ENCODE measurements at places on chromosomes 16 and 17.

DNA sequence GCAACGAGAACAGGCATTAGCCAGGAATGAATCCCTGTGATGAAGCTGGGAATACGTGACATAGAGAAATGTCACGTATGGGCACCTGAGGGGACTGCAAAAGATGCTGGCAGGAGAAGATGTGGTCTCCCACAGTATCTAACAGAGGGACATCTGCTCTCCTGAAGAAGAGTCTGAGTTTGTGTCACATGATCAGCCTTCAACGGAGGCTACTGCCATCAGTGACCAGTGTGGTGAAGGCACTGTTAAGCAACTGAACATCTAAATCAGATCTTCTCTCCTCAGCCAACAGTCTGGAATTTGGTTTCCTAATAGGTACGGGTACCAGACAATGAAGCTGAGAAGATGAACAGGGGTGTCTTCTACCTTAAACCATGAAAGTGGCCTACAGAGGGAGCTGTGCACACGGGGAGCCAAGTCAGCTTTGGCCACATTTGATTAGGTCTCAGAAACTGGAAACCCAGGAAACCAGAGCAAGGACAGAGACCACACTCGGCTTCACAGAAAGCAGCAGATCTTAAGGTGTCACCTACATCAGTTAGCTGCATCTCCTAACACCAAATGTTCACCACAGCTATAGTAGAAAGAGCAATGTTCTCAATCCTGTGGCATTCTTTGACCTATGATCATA, 41.8 kb downstream of the BRD7 start:
- DNase-seq, result no peak

DNA sequence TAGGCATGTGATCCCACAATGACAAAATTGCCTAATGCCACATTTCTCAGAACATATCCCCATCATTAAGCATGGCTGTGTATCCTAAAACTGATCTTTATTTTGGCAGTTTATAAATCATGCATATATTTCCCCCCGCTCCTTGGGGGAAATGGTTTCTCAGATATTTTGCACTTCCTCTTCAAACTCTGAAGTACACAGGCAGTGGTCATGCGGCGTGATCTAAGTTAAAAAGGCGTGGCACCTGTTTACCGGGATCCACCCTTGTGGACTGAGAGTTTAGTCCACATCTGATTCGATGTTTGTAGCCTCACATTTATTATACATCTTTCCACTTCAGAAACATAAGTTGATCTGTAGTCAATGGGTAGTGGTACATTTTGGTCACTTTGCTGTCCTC, 51.4 kb downstream of the USP10 start:
- no peak for DNase-seq

- DNase-seq, result no peak
Measured at GRCh38 chr16:11429823-11430222, 84.6 kb downstream of the RMI2 start.

- no peak for DNase-seq
Measured at GRCh38 chr16:84544031-84544773, 39.7 kb upstream of the MEAK7 start.

DNA sequence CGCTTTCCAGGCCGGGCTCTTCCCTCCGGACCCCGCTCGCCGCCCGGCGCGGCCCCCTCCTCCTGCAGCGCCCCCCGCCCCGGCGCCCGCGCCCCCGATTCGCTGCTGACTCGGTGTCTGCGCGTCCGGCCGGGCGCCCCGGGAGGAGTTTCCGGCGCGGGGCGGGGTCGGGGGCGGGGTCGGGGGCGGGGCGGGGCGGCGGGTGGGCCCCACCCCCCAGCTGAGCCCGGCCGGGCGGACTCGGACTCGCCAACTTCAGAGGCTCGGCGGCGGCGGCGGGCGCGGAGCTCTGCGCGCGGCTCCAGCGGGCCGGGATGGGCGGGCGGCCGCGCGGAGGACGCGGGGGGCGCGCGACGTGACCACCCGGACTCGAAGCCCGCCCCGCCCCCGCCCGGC, at the start of gene METRNL:
METRNL (plus strand) TSS at position 258 of the 396 bp plus-strand sequence. CDS start 207 bp downstream, outside the sequence.
- DNase-seq, result peak; percentile 55

DNA sequence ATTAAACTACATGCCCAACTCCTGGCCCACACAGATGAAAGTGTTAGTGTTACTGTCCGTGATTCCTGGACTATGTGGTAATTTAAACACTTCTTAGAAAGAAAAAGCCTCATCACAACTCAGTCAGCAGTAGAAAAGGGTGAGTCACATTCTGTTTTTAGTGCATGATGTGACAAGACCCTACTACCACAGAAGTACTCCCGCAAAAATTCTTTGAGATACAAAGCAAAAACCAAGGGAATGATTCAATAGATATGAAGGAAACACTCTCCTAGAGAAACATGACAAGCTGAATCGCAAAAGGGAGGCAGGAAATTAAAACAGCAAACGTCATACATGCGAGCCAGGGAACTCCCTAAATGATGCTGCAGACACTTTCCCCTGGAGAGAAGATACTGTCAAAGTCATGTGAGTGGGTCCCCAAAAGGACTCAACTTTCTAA, 14.4 kb downstream of the SNN start:
- DNase-seq, result no peak

GRCh38 chr17:8186446-8186786, 3.6 kb downstream of the BORCS6 start:
- DNase-seq, result no peak

GRCh38 chr16:27169511-27170071, 33.7 kb upstream of the KDM8 start:
- no peak for DNase-seq

GRCh38 chr17:80992077-80992947, 671 bp downstream of the CHMP6 start:
- no peak for DNase-seq

DNA sequence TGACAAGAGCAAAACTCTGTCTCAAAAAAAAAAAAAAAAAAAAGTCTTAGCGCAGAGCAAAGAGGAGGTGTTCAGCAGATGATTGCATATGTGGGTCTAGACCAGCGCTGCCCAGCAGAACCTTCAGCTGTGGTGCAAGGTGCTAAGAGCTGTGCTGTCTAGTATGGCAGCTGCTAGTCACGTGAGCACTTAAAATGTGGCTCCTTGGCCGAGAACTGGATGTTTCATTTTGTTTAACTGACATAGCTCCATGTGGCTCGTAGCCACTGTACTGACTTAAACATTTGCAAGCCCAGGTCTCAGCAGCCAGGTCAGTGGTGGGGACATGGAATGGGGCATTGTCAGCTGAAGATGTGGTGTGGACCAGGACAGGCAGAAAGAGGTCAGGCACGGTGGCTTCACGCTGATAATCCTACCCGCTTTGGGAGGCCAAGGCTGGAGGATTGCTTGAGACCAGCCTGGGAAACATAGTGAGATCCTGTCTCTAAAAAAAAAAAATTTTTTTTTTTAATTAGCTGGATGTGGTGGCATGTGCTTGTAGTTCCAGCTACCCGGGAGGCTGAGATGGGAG, 9.2 kb downstream of the C1QTNF1 start:
- no peak for DNase-seq

DNA sequence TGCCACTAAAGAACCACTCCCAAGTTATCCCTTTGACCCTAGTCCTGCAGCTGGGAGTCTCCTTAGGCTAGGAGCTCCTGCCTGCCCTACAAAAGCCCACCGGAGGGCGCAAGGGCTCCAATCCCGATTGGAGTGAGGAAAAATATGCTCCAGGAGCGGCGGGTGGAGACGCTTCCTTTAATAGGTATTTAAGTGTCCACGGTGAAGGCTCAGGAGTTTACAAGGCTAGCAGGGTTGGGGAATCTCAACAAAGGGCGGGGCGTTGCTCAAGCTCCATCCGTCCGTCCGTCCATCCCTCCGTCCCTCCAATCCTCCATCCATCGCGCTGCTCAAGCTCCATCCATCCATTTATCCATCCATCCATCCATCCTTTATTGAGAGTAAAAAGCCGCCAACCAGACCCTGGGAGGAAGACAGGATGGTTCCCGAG, 556 bp upstream of the SPNS1 start:
- peak; percentile 64 for DNase-seq

DNA sequence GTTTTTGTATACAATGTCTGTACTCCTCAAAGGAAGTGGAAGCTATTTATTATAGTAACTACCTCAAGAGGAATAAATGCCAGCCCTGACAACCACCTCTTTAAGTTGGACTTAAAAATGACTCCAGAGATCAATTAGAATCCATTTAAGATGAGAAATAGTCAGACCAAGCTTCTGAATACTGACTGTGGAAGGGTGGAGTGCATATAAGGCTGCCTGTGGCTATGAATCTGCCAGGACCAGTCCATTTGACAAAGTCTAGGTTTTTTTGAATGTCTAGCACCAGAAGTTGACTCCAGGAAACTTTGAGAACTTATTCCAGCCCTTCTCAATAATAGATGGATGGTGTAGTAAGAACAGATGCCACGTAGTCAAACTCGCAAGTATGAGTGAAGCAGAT, 15.0 kb downstream of the OGFOD1 start:
- no peak for DNase-seq

DNA sequence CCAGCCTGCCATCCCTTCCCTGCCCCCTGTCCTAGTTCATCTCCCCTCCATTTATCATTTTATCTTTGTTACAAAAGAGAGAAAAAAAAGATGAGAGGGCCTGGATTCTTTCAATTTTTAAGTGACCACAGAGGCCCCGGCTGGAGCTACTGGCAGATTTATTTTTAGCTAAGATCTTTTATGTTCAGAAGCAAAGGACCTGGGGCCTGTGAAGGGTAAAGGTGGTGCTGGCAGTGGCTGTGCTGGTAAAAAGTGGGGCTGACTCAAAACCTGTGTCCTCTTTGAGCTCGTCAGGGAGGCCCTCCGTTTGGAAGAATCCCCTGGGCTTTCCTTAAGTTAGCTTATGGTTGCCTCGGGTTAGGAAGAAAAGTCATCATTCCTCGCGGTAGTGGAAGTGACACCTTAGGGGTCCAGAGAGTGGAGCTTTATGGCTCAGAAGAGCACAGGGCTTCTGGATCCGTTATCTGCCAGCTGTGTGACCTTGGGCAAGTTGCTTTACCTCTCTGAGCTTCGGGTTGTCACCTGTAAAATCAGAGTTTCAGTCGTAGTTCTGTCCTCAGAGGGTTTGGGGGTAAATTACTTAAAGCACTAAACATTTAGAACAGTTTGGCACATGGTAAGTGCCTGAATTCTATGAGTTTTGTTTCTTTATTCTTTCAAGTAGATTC, 923.8 kb upstream of the EEF2KMT start:
- no peak for DNase-seq

GRCh38 chr17:63998050-63998720, at the start of gene PRR29:
PRR29 (plus strand) TSS chr17:63998351; CDS start chr17:63998365, 14 bp downstream.
- DNase-seq, result no peak

- DNase-seq, result no peak
Measured at GRCh38 chr17:30954046-30954830, 16.6 kb upstream of the RNF135 start.

- no peak for DNase-seq
Measured at GRCh38 chr16:63244631-63245030, 1208.4 kb upstream of the CDH8 start.

GRCh38 chr17:11326492-11326891, 85.5 kb downstream of the SHISA6 start:
- DNase-seq, result no peak

DNA sequence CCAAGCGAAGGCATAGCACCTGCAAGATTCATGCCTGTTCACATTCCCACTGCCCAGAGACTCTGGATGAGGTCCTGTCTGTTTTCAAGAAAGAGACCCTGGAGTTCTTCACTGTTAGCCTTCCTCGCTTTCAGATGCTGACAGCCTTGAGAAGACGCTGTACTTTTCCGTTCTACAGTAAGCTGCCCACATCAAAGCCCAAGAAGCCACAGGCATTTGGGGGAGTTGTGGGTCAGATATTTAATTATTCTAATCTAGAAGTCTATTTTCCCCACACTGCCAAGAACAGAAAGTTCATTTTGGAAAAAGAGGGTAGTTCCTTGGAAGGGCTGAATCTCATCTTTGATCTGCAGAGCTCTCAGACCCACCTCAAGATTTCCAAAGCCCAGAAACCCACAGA, 127.9 kb downstream of the AXIN2 start:
- no peak for DNase-seq

GRCh38 chr16:59748531-59748930, 1014.4 kb upstream of the GOT2 start:
- no peak for DNase-seq

- DNase-seq, result no peak
Measured at GRCh38 chr17:245020-245419, 63.6 kb upstream of the DOC2B start.

GRCh38 chr17:18224387-18225120, 881 bp upstream of the LLGL1 start:
- no peak for DNase-seq

- no peak for DNase-seq
Measured at GRCh38 chr17:44541884-44542581, 15.3 kb upstream of the FZD2 start.

- no peak for DNase-seq
Measured at GRCh38 chr16:35689764-35690163, 2230.4 kb downstream of the TP53TG3F start.

GRCh38 chr17:2801841-2802240, 5.6 kb downstream of the RAP1GAP2 start:
- no peak for DNase-seq

Measured in globus pallidus (tissue), 1 donor.